ENCODE measurements at places on chromosomes 7 and 10.

- no peak for DNase-seq
These were observed 43.6 kb downstream of the HK1 start for GRCh38 chr10:69321865-69322264.

- DNase-seq = no peak
These were observed 13.0 kb upstream of the AKR1E2 start for GRCh38 chr10:4813023-4813422.

DNA sequence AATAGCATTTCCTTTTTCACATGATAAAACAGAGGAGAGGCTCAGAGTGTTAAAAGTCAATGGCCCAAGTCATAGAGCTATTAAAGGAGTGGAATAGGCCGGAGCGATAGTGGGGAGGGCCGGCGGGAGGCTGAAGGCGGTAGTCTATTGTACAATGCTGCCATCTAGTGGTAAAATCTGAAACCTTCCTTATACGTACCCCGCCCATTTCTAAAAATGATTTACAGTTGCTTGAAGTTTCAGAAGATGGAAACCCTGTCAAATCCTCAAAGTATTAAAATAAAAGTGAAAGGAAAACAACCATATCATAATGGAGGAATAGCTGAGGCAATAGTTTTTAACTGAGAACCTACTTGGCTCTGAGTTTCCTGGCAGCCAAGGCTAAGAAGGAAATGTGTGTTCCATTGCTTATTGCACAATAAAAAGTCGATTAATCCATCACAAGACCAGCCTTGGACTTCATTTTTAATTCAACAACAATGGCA, 209.1 kb downstream of the CCSER2 start:
- no peak for DNase-seq

DNA sequence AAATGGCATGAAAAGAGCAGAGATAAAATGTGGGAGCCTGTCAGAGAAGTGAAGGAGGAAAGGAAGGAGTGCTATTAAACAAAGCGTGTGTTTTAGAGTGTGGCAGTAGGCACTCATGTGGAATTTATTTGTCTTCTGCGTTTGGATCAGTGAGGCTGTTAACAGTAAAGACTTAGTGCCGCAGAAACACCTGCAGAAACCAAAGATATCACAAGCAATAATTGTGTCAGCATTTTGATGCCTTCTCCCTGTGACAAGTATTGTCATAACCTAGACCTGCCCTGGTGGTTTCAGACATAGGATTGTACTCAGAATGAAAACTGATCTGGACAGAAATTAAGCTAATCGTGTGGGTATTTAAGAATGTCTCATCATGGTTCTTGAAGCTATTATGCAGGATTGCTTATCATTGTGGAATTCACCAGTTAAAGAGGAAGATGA, 191.0 kb downstream of the CAMK1D start:
- no peak for DNase-seq

- DNase-seq = no peak
These were observed 46.3 kb downstream of the EEPD1 start for GRCh38 chr7:36199329-36199728.

GRCh38 chr7:108499566-108499965, 26.4 kb downstream of the PNPLA8 start:
- DNase-seq = no peak

GRCh38 chr10:74365109-74365508, 214.1 kb downstream of the ADK start:
- no peak for DNase-seq

GRCh38 chr7:134892963-134893362, 93.3 kb upstream of the AGBL3 start:
- DNase-seq = no peak

DNA sequence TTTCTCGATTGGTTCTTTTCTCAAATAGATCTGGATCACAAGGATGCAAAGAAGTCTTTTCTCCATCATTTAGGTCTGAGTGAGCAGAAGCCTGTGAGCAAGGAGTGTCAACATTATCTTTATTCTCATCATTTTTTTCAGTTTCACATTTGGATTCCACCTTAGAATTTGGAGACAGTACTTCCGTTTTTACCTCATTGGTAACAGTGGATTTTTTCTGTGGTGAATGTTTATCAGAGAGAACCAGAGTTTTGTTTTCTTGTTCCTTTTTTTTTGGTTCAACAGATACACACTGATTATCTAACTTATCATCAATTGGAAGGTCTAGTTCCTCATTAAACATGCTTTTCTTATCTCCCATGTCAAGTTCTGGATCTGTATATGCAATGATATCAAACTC, 151.3 kb downstream of the GALNT11 start:
- DNase-seq = no peak

DNA sequence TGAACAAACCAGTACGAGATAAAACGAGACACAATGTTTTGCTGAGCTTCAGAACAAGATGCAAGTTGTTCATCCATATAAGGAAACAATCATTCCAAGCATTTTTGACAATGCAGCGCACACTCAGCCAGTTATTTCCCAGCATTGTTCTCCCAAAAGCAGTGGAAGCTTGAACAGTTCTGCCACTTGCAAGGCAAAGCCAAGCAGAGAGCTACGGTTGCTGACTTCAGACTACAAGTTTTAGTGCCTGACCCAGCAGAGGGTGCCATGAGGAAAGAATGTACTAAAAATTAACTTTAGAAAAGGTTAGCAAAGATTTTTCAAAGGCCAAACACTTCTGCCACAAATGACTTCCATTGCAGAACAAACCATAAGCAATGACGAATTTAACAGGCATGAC, 152.5 kb downstream of the SLC25A13 start:
- no peak for DNase-seq

DNA sequence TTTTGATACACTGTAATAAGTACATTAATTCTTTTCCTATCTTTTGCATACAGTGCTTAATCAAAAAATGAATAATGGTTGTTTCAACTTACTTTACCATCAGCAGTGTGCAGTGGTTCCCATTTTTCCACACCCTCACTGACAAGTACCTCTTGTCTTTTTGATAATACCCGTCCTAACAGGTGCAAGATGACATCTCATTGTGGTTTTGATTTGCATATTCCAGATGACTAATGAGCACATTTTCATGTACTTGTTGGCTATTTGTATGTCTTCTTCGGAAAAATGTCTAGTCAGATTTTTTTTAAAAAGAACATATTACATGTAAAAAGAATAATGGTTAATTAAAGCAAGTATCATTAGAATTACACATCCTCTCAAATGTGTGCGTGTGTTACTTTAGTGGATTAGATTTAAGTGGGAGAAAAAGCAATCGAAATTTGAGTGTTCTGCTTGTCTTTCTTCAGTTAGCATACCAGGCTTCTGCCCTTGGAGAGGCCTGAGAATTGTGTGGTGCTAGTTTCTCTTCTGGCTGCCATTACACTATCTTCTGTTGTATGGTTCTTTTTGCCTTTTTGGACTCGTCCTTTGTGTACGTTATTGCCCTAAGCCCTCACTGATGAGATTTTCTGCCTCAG, 291.2 kb downstream of the AUTS2 start:
- no peak for DNase-seq

DNA sequence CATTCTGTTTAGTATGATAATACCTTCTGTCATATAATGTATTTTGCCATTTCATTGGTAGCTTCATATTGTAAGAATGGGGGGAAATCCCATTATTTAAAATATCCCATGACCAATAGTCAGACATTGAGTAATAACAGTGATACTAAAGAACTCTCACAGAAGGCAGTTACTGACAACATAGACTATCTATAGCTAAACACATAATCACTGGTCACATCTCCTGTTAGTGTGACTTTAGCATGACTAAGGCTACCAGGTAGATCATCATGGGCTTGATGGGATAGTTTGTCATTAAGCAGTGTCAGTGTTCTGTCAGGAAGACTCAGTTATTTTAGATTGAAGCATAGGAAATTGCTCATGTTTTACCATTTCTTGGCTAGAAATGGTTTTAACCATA, 16.4 kb downstream of the OPN1SW start:
- DNase-seq = no peak

DNA sequence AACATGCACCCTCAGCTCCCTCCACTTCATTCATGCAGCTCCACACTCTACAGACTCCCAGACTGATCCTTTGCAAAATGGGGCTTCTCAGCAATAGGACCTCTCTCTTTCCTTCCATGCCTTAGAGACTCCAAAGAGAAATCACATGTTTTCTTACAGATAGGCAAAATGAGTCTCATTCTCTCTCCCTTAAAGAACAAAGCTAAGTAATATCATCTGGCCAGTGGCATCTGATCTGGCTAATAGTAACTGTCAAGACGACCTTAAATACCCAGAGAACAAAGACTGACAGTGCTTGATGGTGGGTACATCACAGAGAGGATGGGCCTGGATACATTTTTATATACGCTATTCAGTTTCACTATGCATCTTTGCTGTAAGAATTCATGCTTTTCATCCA, 43.1 kb upstream of the CALD1 start:
- no peak for DNase-seq

DNA sequence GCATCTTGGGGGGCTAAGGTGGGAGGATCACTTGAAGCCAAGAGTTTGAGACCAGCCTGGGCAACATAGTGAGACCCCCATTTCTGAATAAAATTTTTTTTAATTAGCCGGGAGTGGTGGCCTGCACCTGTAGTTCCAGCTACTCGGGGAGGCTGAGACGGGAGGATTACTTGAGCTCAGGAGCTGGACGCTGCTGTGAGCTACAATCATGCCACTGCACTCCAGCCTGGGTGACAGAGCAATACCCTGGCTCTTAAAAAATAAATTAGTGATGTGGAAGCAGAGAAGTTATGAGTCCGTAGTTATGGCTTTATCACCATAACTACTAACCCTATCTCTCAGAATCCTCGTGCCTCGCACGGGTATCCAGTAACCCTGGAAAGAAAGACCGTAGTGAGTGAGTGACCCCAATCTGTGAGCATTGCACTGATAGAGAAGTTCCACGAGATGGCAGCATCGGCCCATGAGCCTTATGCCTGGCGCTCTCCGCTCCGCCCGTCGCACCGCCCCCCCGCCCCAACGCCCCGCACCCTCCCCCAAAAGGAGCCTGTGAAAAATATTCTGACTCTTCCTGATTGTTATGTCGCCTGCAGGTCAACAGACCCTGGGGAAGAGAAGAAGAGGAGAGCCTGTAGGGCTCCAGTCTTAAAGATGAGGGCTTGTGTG, 4.9 kb upstream of the SLC29A3 start:
- DNase-seq = peak; percentile 28

- DNase-seq = no peak
These were observed 275.1 kb downstream of the CELF2 start for GRCh38 chr10:11292576-11293302.

GRCh38 chr10:86827639-86828038, 71.2 kb downstream of the BMPR1A start:
- no peak for DNase-seq
